ENCODE measurements at places on chromosomes 3 and 15. TPM values are rescaled to one million over a fixed set of nuclear protein-coding genes. Genes with fewer than 3 reads are reported as not detected.

DNA sequence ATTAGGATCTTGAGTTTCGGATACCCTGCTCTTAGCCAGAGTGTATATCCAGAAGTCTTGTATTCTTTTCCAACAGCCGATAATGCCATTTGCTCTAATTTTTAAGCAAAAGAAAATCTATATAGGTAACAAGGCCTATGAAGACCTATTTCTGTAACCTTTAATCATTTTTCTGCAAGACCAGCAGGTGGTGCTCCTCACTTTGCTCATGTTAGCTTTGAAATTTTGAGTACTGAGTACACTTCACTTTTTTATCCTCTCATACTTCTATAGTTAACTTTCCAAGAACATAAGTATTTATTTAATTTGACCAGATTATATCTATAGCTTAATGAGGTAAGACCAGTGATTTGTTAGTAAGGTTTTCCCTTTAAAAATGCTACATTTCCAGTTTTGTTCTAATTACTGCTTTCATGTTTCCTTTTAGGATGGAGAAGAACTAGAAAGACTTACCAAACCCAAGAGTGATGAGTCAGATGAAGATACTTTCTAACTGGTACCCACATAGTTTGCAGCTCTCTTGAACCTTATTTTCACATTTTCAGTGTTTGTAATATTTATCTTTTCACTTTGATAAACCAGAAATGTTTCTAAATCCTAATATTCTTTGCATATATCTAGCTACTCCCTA, 20.5 kb downstream of the SLC35A5 start:
- DNase-seq: no peak

- DNase-seq: no peak
Observed at GRCh38 chr3:77271306-77271705, 231.4 kb downstream of the ROBO2 start.

DNA sequence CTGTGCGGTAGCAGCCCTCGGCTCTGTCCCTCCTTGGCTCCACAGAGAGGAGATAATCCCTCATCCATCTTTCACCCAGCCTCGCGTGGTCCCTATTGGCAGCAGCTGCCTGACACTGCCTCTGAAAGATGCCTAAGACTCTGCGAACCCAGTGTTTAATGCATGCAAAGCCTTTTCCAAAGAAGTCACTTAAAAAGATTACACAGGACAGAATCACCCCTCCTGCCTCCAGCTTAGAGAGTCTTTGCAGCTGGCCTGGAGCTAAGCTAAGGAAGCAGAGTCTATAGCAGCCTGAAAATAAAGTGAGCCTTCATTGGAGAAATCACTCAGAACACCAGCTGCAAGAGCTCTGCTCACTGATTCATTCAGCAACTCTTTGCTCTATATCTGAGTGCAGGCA, 247.2 kb downstream of the SHQ1 start:
- DNase-seq: no peak

- no peak for DNase-seq
Observed at GRCh38 chr15:87730706-87731105, 525.8 kb downstream of the NTRK3 start.

The C3orf20 gene
- 0.16 TPM for total RNA-seq

The PGBD4 gene
- total RNA-seq: 5.3 TPM

The MTHFS gene
- total RNA-seq: 28.6 TPM

Measured in activated B cell treated with CpG ODN at 0.5 μM for 24 hours (primary cell).